NCI-H2227 treated with DMSO at 0.1 percent for 48 hours (cell line): ENCODE measurements at places on chromosomes 11 and 22.
A peak's percentile ranks its signal among the peaks of the same experiment; 100 is the strongest.

DNA sequence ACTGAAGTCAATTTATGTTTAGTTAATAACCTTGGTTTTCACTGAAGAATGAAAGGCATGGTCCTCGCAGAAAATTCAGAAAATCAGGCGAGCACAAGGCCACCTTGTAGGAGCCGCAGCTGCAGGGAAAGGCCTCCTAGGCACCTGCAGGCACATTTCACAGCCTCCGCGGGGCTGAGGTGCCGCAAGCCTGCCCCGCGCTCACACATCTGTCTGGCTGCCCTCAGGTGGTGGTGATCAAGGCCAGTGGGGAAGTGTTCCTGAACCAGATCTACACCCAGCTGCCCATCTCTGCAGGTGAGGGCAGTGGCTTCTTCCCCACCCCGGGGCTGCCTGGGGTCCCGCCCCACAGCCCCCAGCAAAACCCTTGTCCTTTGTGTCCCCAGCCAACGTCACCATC is 10.5 kb downstream of the MUC5AC start:
- DNase-seq: no peak

- DNase-seq: no peak
Measured at GRCh38 chr22:49551897-49552614, 275.6 kb downstream of the BRD1 start.

- DNase-seq: no peak
Measured at GRCh38 chr11:134499990-134500389, 87.9 kb upstream of the B3GAT1 start.

DNA sequence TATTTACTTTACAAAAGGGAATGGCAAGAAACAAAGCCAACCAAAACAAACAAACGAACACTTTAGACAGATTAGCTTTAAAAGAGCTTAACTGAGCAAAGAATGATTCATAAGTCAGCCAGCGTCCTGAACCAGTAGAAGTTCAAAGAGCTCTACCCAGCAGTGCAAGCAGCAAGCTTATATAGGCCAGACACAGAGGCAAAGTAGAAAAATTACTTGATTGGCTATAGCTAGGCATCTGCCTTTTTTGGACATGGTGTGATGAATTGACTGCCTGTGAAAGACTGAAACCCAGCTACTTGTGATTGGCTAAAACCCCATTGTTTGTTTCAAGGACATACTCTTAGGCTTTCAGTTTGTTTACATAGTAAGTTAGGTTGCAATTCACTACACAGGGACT is 2120.0 kb upstream of the RAG2 start:
- peak; percentile 13 for DNase-seq

GRCh38 chr22:22085702-22086500 is 103.3 kb upstream of the TOP3B start:
- DNase-seq: no peak

- DNase-seq: no peak
Measured at GRCh38 chr22:36771356-36772063, 4.4 kb downstream of the IFT27 start.

- peak; percentile 49 for DNase-seq
Measured at GRCh38 chr11:125591649-125592304, 875 bp upstream of the STT3A start.

GRCh38 chr22:24209016-24209415 is 27.7 kb downstream of the SUSD2 start:
- no peak for DNase-seq

GRCh38 chr11:11992257-11993212 is 15.9 kb downstream of the DKK3 start:
- DNase-seq: no peak

DNA sequence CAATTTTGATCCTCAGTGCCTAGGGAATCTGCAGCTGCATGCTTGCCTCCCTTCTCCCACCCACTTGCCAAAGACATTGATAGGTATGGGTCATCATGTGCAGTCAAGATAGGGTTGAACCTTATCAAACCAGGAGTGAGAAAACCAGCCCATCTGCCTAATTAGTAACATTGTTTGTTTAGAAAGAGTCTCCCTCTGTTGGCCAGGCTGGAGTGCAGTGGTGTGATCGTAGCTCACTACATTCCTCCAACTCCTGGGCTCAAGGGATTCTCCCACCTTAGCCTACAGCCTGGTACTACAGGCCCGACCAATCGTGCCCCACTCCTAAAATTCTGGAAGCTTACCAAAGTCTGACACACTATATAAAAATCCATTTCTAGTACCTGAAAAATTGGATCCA is 4.6 kb downstream of the C11orf71 start:
- DNase-seq: no peak

- DNase-seq: peak; percentile 18
Measured at GRCh38 chr11:2928605-2929530, at the start of gene PHLDA2. TSS of gene PHLDA2 (minus strand) at chr11:2929420. CDS start at chr11:2929364, 56 bp downstream.

GRCh38 chr11:76155500-76156227 is 50.6 kb downstream of the WNT11 start:
- no peak for DNase-seq

GRCh38 chr11:36304351-36304750 is 8.3 kb downstream of the PRR5L start:
- no peak for DNase-seq

DNA sequence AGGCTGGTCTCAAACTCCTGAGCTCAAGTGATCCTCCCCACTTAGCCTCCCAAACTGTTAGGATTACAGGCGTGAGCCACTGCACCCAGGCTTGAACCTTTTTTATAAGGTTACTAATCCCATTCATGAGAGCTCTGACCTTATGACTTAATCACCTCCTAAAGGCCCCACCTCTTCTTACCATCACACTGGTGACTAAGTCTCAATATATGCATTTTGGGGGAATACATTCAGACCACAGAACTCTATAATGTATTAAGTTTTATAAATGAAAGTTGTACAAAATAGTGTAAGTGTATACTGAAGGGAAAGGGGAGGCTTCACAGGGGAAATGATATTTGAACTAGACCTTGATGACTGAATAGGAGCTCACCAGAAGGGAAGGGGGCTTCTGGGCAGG is 28.4 kb upstream of the RBFOX2 start:
- no peak for DNase-seq

GRCh38 chr11:47724041-47724729 is 9.0 kb upstream of the AGBL2 start:
- peak; percentile 85 for DNase-seq

DNA sequence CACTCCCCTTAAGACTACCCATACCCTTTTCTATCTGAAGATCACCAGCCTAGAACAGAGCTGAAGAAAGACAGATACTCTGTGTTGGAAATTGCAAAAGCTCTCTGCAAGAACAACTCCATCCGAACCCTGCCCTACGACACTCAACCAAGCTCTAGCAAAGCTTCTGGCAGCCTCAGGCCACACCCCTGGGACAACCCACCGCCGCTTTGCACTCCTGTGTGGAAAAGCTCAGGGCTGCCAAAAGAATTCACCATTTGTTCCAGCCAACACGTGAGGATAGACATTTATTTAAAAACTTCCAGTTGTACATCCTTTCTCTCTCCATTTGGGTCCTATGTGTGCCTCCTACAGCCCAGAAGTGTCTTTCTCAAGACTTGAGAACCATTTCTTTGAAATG is 62.4 kb upstream of the CD5 start:
- DNase-seq: no peak

- DNase-seq: no peak
Measured at GRCh38 chr11:120283124-120283523, 42.0 kb upstream of the TLCD5 start.

DNA sequence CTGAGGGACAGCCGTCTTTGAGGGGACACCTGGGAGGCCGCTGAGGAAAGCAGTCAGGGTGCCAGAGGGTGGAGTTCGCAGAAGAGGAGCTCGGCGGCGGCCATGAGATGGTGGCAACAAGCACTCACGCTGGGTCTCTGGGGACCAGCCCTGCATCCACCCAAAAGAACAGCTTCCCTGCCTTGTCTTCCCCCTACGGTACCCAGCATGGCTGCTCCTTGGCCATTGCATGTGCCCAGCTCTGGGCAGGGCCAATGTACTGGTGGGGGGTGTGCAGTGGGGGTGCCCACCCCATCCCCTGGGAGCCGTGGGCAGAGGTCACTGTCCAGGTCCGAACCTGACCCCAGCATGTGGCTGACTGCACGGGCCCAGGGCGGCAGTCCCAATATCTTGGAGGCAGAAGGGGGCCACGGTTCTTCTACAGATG is 42.3 kb downstream of the OSBPL5 start:
- DNase-seq: no peak

- no peak for DNase-seq
Measured at GRCh38 chr11:225734-226453, 10.2 kb downstream of the SIRT3 start.

DNA sequence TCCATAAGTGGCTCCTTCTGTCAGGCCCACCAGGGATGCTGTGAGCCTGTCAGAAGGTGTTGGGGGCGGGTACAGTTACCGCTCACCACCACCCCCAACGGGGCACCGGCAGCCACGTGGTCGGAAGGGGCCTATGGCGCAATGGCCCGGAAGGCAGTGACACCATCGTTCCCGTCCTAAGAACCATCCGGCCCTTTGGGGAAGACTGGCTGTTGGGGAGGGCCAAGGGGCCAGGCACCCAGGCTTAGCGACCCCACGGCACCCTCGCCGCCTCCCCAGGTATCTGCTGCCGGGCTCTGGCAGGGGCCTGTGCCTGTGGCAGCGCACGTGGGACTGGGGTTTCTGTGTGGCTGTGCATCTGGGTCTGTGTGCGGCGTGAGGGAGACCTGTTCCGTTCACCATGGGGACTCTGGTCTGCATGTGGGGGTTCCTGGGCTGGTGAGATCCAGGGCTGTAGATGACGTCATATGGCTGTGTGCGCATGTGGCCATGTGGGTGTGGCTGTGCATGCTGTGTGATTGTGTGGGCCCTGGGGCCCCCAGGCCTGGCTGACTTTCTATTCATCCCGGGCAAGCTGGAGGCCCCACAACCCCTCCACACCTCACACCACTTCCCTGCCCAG is 717 bp downstream of the OSM start:
- no peak for DNase-seq

- DNase-seq: no peak
Measured at GRCh38 chr11:113314065-113314388, 356 bp upstream of the TTC12 start.

GRCh38 chr11:61416941-61417340 is 12.8 kb downstream of the CPSF7 start:
- DNase-seq: no peak

DNA sequence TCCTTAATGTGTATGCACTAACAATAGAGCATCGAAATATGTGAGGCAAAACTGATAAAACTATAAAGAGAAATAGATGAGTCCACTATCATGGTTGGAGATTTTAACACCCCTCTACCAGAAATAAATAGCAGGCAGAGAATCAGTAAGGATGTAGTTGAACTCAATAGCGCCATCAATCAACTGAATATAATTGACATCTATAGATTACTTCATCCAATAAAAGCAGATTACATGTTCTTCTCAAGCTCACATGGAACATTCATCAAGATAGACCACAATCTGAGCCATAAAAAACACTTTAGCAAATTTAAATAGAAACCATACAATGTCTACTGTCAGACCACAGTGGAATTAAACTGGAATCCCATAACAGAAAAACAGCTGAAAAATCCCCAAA is 46.9 kb upstream of the NUP160 start:
- DNase-seq: no peak

GRCh38 chr11:7851391-7851790 is 54.6 kb upstream of the OR5P2 start:
- DNase-seq: no peak

DNA sequence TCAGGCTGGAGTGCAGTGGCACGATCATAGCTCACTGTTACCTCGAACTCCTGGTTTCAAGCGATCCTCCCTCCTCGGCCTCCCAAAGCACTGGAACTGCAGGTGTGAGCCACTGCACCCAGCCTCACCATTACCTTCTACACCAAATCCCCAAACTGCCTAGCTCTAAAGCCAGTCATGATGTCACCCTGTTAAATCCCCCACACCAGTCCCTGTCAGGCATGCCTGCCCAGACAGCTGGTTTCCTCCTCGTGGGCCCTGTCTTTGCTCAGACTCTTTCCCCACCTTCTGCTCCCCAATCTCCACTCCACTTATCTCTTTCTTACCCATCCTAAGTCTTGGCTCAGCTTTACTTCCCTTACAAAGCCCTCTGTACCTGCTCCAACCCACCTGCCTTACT is 12.5 kb upstream of the EXPH5 start:
- no peak for DNase-seq

DNA sequence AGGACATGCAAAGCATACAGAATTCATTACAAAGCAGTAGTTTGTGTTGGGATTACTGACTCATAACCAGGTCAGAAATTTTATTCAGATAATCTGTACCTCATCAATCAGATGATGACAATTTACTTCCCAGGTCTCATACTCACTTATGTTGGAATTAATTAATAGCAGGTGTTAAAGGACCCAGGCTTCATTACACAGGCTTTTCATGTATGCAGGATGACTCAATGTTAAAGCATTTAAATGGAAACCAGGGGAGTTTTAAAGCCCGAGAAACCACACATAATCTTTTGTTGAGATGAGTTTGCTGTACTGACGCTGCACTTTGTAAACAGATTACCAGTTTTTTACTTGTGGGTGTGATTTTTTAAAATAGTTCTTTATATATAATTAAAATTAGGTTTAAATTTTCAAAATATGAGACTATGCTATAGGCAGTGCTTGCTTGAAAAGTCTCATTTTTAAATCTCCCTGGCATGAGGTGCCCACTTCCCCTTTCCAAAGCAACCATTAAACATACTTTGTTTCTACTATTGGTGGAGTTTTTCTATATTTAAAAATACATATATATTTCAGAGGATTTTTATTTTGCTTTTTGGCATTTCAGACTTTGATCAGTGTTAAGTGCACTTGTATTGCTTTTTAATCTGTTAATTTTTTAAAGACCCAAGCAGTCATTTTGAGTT is 41.0 kb downstream of the CEP57 start:
- no peak for DNase-seq

DNA sequence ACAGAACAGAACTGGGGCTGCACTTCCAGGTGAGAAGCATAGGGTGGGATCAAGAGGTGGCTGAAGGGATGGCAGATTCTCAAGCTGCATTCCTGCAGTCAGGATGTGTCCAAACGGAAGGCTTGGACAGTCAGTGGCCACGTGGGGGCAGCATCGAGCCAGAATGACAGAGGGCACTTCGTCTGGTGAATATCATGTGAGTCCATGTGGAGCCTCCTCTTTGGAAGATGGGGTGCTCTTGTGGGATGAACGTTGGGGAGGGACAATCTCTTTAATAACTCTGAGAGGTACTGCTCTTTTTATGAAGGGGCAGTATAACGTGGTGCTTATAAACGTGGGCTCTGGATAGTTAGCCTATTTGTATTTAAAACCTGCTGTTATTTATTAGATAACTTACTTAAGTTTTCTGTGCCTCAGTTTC is 154.9 kb upstream of the NAV2 start:
- DNase-seq: peak; percentile 47

DNA sequence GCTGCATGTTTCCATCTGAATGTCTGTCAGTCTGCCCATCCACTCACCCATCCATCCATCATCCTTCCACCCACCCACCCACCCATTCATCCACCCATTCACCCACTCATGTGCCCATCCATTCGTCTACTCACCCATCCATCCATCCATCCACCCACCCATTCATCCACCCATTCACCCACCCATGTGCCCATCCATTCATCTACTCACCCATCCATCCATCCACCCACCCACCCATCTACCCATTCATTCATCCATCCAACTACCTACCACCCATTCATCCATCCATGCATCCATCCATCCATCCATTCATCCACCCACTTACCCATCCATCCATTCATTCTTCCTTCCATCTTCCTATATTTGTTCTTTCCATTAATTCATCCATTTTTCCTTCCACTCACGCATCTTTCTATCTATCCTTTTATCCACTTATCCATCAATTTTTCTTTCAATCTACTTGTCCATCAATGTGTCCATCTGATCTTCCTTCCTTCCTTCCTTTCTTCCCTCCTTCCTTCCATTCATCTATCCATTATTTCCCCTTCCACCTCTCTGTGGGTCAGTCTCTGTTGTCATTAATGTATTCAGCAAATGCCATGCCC is 8.0 kb downstream of the CRYBB3 start:
- no peak for DNase-seq

GRCh38 chr11:61120706-61121191 is 18.5 kb downstream of the CD5 start:
- no peak for DNase-seq
